ENCODE measurements at places on chromosomes 1 and 21.

DNA sequence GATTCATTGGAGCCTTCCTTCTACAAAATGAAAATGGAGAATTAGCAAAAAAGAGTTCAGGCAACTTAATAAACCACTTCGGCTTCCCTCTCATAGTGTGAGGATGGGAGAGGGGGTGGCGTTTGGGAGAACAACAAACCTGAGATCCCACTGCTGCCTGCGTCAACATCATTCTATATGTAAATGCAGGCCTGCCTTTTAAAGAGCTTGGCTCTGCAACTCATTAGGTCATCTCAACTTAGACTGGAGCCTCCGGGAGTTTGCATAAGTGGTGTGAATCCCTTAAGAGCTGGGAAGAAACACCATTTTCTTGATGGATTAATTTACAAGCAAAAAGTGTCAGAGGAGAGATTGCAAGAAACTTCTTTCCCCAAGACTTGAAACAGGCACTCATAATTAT lies 127.6 kb upstream of the DAB1 start:
- DNase-seq = no peak

DNA sequence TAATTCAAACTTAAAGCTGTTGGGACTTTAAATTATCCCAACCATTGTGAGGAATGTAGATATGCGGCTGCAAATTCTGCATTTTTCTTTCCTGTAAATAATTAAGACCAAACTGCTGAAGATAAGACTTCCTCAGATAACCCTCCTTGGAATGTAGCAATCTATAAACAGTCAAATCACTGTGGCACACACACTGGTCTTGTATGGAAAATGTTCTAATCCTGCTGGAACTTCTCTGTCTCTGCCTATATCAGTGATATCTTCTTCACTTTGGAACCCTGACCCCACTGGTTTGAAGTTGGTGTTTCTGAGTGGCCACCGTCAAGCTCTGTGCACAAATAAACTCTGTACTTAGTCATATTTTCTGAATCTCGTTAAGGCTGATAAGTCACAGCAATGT lies 32.9 kb downstream of the HSF2BP start:
- no peak for DNase-seq

GRCh38 chr1:145886390-145886789 lies 724 bp upstream of the ANKRD35 start:
- DNase-seq = no peak

GRCh38 chr1:167430134-167430848 lies 88.0 kb downstream of the CD247 start:
- no peak for DNase-seq

- no peak for DNase-seq
These were observed 111.2 kb upstream of the OLIG2 start for GRCh38 chr21:32914424-32915039.

- no peak for DNase-seq
These were observed 23.7 kb downstream of the LRRC8B start for GRCh38 chr1:89548122-89548857.

DNA sequence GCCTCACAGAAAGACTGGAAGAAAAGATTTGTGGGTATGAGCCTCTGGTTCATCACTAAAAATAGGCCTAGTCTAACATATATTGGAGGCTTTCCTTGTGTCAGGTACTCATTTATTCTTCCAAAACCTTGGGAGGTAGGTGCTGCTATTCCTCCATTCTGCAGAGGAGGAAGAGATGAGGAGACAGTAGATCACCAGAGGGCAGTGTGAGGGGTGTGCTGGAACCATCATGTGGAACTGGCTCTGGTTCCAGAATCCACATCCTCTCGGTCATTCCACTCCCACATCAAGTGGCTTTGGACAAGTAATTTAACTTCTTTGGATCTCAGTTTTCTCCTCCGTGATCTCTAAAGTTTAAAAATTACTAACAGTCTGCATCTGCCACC lies 7.4 kb upstream of the INKA2 start:
- no peak for DNase-seq

DNA sequence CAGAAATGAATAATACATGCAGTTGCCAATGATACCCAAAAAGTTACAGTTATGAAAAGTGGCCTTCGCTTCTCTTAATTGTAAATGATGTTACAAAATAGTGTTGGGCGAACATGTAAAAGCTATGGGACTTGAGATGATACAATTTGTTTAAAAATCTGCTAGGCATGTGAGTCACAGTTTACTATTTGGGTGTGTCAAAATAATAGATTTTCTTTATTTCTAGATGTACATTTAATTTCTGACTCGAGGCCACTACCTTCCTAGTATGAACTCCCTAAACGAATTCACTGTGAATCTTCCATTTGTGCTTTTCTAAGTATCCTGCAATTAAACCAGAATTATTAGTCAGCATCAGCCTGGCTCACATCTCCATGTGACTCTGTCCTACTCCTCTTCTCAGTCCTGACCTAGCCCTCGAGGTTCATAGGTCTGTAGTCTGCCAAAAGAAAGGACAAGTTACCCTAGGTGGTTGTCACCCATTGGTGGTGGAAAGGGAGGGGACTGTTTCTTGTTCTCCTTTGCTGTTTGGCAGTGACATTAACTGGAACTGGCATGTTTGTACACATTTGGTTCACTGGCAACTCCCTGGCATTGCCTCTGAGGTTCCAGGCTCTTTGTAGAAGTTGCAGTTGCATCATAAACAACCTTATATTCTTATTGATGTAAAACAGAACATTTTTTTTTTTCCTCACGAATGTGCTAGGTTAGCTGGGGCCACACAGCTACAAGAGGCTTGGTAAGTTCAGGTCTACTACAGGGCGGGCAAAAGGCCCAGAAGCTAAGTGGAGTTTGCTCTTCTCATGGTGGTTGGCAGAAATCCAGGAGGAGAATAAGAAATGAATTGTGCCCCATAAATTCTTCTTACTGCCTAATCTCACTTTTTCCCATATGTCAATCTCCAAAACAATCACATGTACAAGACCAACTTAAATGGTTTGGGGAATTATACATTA lies 746.5 kb upstream of the ADAMTS5 start:
- no peak for DNase-seq

- no peak for DNase-seq
These were observed 1894.5 kb downstream of the NCAM2 start for GRCh38 chr21:22892740-22893139.

DNA sequence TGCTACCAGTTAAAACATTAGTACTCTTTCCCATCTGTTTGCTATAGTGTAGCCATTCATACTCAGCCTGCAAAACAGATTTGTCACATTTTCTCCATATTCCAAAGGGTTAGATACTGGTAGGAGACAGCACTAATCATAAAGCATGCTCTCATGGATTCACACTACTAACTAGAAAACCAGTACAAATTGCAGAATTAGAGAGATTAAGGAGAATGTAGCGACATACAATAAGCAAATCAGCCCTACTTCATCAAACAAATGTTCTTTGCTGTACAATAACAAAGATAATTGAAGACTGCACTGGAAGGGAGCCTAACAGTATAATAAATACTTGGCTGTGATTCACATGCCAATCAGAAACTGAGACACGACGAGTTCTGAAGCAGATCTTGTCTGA lies 368.0 kb upstream of the PRMT6 start:
- DNase-seq = no peak

GRCh38 chr1:165253818-165254254 lies 102.7 kb downstream of the LMX1A start:
- DNase-seq = no peak

DNA sequence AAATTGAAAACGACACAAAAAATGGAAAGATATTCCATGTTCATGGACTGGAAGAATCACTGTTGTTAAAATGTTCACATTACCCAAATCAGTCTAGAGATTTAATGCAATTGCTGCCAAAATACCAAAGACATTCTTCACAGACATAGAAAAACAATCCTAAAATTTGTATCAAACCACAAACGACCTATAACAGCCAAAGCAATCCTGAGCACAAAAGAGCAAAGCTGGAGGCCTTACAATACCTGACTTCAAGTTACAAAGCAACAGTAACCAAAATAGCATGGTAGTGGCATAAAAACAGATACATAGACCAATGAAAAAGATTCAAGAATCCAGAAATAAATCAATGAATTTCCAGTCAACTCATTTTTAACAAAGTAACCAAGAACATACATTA lies 1077.3 kb downstream of the KCNT2 start:
- no peak for DNase-seq

DNA sequence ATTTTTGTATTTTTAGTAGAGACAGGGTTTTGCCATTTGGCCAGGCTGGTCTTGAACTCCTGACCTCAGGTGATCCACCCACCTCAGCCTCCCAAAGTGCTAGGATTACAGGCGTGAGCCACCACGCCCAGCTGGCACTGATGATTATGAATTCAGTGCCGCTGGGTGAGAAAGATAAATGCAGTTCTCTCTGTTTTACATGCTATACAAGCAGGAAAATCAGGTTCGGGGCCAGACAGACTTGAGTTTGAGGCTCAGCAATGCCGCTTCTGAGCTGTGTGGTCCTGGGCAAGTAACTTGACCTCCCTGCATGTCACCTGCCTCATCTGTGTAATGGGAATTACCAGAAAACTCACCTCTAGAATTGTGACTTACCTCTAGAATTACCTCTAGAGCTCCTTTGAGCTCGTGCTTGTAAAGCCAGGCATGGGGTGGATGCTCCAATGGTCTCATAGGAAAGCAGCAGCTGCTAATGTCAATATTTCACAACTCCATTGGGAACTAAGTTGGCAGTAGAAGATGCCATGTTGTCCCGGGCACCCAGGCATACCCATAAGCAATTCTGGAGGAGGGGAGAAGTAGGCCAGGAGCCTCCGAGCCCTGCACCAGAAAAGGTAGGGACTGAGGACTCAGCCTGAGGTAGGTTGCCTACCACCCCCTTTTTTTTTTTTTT lies 119.8 kb upstream of the SLC25A33 start:
- no peak for DNase-seq

GRCh38 chr21:20996421-20997310 lies 1.5 kb upstream of the NCAM2 start:
- DNase-seq = peak; percentile 6

DNA sequence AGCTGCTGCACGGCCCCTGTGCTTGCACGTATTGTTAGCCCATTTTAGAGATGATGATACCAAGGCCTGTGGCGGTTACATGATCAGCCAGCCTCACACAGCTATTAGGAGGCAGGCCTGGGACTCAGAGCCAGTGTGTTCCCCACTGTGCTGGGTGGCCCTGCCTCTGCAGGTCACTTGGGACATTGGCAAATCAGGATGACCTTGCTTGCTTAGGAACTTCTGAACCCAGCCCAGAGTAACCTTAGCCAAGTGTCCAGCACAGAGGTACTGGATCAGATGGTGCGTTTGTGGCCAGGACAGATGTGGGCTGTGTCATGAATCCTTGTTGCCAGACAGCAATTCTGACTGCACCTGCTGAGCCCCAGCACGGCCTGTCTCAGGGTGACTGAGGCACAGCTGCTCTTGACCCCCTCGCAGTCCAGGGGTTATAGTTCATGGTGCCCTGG lies 28.1 kb downstream of the LDLRAP1 start:
- DNase-seq = no peak

GRCh38 chr1:5485436-5485835 lies 506.8 kb downstream of the NPHP4 start:
- no peak for DNase-seq

DNA sequence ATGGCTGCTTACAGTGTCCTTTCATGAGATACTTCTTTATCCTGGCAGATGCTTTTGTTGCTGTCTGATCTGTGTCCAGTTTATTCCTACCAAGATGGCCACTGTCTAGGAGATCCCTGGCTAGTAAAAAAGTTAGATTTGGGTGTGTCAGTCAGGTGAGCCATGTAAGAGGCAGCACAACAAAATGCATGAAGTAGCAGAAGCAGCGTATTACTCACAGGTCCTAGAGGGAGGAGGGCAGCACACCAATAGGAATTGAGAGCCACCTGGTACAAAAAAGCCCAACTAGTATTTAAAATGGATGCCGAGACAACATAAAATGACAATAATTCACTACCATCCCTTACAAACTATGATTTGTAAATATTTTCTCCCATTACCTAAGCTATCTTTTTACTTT lies 22.8 kb upstream of the ZNF697 start:
- no peak for DNase-seq

- peak; percentile 12 for DNase-seq
These were observed 18.8 kb upstream of the TENT5B start for GRCh38 chr1:27031235-27032118.

- DNase-seq = no peak
These were observed 23.0 kb upstream of the RBBP5 start for GRCh38 chr1:205144751-205145150.

- no peak for DNase-seq
These were observed 29.4 kb upstream of the GNG12 start for GRCh38 chr1:67862685-67863084.

GRCh38 chr1:56491441-56491840 lies 87.9 kb downstream of the PLPP3 start:
- no peak for DNase-seq

DNA sequence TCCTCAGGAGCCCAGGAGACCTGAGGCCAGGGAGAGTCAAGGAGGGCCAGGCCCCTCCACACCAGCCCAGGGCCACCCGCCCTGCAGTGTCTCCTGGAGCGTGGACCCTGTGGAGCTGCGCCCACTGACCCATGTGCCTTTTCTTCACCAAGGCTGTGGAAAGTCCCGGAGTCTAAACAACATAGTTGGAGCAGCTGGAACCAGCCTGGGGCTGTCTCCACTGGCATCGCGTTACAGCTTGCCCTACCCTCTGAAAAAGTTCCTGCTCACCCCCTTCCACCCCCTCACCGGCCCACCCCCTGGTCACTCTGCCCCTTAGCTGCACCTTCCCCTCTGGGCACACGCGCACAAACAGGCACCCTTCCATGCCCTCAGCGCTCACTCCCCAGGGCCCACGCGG lies 18.3 kb downstream of the KCNC4 start:
- DNase-seq = no peak

DNA sequence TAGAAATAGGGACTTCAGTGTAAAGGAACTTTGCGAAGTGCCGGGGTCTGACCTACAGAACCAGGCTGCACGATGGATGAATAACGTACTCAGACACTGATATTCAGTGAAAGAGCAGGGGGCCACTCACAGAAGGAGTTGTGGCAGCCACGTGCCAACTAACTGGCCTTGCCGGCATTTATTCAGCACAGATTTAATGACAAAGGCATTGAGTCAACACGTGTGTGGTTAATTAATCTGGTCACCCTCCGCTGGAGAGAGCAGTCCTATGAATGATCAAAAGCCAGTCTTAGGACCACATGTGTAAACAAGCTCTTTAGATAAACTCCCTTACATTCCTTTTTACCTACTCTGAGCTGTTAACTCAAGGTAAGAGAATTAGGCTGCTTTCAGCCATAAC lies 6.2 kb upstream of the B3GALT2 start:
- DNase-seq = no peak

- no peak for DNase-seq
These were observed 28.2 kb downstream of the LHX4 start for GRCh38 chr1:180258290-180258689.

- DNase-seq = no peak
These were observed 292.5 kb upstream of the SNX7 start for GRCh38 chr1:98368995-98369394.

DNA sequence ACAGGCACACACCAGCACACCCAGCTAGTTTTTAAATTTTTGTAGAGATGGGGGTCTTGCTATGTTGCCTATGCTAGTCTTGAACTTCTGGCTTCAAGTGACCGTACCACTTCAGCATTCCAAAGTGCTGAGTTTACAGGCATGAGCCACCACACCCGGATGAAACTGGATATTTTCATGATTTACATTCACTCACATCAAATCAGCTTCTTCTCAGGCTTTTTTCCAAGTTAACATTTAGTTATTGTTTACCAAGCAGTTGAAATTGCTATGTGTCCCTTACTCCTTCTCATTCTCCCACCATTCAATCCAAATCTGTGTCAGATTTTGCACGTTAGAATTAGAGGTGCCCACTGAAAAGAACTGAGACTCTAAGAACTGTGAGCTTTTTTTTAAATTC lies 18.4 kb downstream of the RIT1 start:
- no peak for DNase-seq
